MV-4-11 (cell line): ENCODE measurements at places on chromosomes 12 and 14.

GRCh38 chr12:63814146-63814772 lies 30.2 kb upstream of the SRGAP1 start:
- no peak for DNase-seq

- no peak for DNase-seq
Measured at GRCh38 chr12:128267131-128267622, at the start of gene TMEM132C. TSS of gene TMEM132C (plus strand) at chr12:128267170. CDS start at chr12:128267403, 233 bp downstream.

GRCh38 chr12:20503858-20504257 lies 135.5 kb downstream of the PDE3A start:
- DNase-seq: no peak

- no peak for DNase-seq
Measured at GRCh38 chr14:61471297-61472005, 150.1 kb downstream of the PRKCH start.

GRCh38 chr12:50642035-50642451 lies 121.9 kb upstream of the ATF1 start:
- no peak for DNase-seq

DNA sequence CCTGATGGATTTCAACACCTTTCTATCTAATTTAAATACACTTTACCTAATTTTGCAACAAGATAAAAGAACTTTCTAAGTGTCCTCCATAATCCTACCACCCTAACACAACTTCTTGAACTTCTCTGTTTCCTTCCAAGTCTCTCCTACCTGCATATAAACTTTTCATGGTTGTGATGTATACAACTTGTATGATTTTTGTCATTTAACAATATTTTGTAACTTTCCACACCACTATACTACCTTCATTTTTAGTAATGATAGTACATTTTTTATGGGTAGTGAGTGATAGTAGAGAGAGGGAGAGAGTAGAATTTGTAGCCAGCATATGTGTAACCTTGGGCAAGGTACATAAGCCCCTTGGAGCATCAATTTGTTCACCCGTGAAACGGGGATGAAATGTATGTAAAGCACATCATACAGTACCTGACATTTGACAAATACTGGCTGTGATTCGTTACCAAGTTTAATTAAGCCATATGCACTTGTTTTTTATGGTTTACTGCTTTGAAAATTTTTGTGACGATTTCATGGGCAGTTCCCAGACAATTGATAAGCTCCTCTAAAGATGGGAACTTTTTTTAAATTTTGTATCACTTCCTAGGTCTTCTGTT lies 177.8 kb upstream of the SLC38A2 start:
- DNase-seq: no peak

GRCh38 chr12:110233212-110233903 lies 47.7 kb upstream of the ATP2A2 start:
- no peak for DNase-seq

DNA sequence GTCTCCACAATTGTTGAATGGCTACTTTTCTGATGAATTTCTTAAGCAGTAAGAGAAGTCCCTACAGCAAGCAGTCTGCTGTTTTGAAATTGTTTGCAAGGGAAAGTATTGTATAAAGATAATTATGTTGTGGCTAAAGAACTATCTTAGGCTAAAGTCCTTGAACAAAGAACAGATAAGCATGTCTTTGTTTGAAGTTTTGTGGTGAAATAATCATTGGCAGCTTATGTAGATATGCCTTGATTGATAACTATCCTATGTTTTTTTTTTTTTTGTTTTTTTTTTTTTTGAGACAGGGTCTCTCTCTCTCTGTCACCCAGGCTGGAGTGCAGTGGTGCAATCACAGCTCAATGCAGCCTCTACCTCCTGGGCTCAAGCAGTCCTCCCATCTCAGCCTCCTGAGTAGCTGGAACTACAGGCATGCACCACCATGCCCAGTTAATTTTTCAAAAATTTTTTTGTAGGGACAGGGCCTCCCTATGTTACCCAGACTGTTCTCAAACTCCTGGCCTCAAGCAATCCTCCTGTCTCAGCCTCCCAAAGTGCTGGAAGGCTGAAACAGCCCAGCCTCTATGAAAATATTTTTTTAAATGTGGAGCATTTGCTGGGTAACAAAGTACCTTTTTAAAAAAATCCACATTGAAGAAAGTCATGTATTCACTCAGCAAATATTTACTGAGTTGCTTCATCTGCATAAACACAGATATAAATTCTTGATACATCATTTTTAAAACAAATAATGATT lies 80.8 kb downstream of the LLPH start:
- no peak for DNase-seq

DNA sequence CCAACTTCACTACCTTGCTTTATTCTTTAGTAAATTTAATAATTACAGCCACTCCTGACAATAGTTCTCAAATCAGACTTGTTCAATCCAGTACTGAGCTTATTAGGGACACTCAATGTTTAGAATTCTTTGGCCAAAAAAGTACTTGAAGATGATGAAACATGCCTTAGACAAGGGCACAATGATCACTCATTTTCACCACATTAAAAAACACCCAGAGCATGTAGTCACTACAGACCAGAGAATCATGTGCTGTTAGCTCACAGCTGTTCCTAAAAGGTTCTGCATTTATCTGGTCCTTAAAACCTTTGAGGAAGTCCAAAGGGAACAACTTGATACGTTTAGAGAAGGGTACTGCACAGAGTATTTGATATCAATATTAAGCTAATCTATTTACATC lies 98.7 kb downstream of the INSM2 start:
- DNase-seq: peak; percentile 20

- no peak for DNase-seq
Measured at GRCh38 chr12:67414011-67414715, 145.0 kb downstream of the CAND1 start.

DNA sequence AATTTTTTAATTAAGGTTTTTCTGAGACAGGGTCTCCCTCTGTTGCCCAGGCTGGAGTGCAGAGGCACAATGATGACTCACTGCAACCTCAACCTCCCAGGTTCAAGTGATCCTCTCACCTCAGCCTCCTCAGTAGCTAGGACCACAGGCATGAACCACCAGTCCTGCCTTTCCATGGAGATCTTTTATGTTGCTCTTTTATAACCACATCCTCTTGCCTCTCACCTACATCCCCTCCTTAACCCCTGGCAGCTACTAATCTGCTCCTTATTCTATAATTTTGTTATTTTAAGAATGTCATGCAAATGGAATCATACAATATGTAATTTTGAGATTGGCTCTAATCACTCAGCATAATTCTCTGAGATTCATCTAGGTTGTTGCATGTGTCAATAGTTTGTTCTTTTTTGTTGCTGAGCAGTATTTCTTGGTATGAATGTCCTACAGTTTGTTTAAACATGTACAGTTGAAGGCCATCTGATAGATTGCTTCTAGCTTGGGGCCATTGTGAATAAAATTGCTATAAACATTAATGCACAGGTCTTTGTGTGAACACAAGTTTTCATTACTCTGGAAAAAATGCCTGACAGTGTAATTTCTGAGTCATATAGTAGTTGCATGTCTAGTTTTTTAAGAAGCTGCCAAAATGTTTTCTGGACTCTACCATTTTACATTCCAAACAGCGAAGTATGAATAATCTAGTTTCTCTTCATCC lies 249.2 kb upstream of the AMIGO2 start:
- no peak for DNase-seq

GRCh38 chr14:49946320-49947141 lies 53.6 kb downstream of the ARF6 start:
- DNase-seq: no peak

- DNase-seq: no peak
Measured at GRCh38 chr14:26463136-26463535, 134.7 kb downstream of the NOVA1 start.

- DNase-seq: no peak
Measured at GRCh38 chr14:89325299-89325883, 91.6 kb downstream of the FOXN3 start.

DNA sequence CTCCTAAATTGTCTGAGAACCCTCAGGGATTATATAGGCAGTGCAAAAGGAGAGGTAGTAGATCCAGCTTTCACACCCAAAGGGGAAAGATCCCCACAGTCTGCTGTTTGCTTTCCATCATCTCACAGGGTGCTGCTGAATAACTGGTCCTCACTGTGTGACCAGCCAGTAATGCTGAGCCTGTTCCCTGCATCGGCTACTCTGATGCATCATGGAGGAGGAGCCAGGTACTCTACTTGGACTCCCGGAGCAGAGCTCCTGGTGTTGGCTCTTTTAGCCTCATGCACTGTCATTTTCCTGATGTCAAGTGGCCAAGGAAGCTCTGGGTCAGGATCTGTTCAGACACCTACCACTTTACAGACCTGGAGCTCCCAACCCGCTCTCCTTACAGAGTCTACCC lies 127.4 kb upstream of the ATF1 start:
- no peak for DNase-seq

GRCh38 chr14:34098045-34098984 lies 147.4 kb upstream of the EGLN3 start:
- DNase-seq: no peak

GRCh38 chr12:55797068-55797467 lies 20.5 kb downstream of the SARNP start:
- DNase-seq: peak; percentile 37

GRCh38 chr14:61535032-61535431 lies 160.3 kb upstream of the HIF1A start:
- DNase-seq: no peak

GRCh38 chr12:95088379-95088778 lies 15.0 kb upstream of the NR2C1 start:
- DNase-seq: peak; percentile 62

- DNase-seq: no peak
Measured at GRCh38 chr14:104697892-104698583, 8.6 kb downstream of the INF2 start.

DNA sequence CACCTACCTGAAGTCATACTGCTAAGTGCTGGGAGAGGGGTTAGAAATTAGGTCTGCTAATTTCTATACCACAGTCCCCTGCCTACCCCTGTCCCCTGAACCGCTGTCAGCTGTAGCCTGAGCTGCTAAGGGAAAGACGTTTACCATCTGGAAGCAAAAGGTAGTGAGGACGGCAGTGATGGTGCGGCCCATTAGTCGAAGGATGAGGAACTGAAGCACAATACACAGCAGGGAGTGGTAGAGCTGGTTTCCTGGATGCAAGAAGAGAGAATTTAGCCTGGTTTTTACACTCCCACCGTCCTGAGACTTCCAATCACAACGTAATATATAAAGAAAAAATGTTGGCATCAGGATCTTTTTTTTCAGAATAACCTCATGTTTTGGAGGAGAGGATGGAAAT lies 11.8 kb downstream of the EMG1 start:
- DNase-seq: no peak

- peak; percentile 39 for DNase-seq
Measured at GRCh38 chr14:93536945-93537344, 106.2 kb downstream of the UNC79 start.

GRCh38 chr12:6219980-6220379 lies 19.8 kb downstream of the CD9 start:
- no peak for DNase-seq

DNA sequence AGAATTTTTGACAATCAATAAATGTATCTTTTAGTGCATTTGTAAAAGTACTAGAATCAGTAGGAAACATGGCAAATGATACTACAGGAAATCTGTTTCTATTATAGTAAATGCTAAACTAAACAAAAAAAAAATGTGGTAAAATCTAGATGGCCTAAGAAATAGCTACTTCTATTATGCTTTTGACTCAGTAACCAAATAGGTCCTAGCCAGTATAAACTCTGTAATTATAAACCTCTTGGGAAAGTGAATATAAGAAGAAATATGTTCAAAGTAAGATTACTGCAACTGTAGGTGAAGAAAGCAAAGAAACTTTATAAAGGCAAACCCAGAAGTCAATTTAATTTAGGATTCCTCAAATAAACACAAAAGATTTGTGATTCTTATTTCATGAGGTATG lies 581.2 kb downstream of the LRFN5 start:
- no peak for DNase-seq

- no peak for DNase-seq
Measured at GRCh38 chr12:3698218-3698974, 54.5 kb downstream of the CRACR2A start.

- DNase-seq: no peak
Measured at GRCh38 chr12:96335270-96335669, 65.0 kb downstream of the CDK17 start.

DNA sequence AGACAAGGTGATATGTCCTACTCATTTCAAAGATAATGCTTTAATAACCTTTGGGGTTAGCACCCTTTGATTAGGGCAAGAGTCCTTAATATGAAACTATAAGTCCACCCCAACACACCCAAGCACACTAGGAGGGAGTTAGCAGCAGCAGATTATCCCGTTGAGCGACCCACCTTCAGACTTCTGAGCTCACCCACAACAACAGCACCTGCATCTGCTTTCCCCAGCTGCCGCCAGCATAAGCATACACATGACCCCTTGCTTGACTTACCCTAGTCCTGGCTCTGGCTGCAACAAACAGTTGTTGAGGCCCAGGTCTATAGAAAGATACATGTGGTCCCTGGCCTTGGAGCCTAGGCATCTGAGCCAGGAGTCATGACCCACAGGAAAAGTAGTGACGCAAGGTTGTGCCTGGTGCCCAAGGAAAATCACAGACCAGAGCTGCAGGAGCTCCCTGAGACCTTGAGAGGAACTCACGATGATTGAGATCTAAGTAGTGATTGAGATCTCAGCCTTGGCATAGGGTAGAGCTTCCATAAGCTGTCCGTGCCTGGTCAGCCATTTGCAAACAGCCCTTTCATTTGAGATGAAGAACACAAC lies 19.0 kb downstream of the ZDHHC22 start:
- DNase-seq: no peak

GRCh38 chr14:50010752-50011151 lies 105.6 kb downstream of the VCPKMT start:
- no peak for DNase-seq

- no peak for DNase-seq
Measured at GRCh38 chr14:96911499-96912149, 114.4 kb downstream of the VRK1 start.

DNA sequence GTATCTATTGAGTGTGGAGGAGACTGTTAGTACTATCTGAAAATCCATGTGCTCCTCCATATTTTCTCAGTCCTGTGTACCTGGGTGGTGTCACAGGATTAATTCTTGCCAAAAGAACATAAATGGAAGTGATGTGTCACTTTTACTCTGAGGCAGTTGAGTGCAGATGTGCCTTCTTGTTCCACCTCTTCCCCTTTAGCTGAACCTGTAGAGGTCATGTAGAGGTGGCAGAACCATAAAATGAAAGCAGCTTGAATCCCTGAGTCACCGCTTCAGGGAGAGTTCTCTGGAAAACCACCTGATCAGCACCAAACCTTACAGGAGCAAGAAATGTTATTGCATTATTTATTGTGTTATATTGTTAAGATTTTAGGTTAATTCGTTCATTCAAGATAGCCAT lies 14.7 kb upstream of the SLC25A3 start:
- DNase-seq: no peak

DNA sequence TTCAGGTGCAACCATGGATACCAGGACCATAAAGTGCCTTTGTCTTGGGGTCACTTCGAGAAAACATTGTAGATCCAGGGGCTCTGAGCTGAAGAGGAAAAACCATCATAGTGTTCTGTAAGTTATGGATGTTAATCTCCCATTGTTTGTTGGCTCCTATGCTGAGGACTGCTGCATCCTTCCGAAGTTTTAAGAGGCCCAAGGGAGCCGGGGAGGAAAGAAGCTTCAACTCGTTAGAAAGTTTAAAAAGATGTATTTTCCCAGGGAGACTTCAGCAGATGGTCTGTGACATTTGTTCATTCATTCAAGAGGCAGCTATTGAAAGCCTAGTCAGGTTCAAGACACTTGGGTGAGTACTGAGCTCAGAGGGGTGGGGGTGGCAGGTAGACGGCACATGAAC lies 378.8 kb upstream of the TBX3 start:
- DNase-seq: no peak
